ENCODE measurements at places on chromosomes 5 and 9.

DNA sequence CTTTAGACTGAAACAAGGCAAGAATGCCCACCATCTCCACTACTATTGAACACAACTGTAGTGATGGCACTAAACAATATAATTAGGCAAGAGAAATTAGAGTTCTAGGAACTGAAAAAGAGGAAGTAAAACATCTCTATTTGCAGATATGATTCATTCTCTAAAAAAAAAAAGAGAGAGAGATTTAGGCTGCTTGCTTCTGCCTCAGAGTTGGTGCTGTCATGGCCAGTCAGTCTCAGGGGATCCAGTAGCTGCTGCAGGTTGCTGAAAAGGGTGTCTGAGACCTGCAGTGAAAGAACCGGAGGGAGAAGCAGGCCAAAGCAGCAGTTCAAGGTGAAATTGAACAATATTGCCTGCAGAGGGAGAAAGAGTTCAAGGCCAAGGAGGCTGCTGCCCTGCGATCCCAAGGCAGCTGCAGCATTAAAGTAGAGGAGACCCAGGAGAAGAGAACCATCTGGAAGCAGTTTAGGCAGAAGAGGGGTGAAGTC is 72.5 kb downstream of the AP3B1 start:
- DNase-seq: no peak

DNA sequence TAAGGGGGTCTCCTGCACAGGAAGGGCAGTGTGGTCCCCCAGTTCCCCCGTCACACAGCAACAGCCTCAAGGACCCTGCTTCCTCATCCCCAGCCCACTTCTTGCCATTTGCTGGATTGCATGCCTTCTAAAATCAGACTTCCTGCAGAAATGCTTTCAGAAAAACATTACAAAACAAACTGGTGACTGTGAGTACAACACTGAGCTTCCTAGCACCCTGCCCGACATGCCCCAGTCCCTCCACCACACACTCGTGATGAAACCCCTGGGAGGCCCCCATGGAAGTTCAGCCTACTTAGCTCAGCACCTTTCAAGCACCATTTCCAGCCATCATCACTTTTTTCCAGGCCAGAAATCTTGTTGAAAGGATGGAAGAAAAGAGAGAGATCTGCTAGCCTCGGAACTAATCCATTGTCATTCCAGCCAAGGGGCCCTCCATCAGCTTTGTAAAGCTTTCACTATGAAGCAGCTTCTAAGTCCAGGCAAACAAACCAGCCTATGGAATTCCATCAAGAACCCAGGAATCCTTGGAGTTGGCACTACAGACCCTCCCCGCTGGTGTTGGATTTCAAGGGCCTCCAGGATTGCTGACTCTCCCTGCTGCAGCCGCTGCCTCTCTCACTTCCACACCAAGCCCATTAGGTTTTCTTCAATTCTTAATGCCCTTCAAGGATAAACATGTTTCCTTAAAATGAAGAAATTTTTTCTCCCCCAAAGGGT is 114.6 kb downstream of the C5orf15 start:
- DNase-seq: no peak

DNA sequence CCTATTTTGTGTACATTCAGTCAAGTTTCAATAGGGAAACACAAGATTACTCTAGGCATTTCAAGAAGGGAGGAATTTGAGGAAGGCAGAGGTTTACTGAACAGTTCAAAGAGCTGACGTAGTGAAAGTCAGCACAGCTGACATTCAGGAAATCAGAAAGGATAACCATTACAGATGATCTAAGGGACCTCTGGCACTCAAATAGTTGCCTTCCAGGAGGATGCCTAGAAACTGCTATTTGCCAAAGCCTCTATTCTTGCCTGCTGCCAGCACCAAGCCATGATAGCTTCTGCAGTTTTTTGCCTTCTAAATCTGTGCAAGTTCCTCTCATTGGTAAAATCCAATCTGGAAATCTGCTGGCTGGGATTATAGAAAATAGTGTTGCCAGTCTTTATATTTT is 373.1 kb downstream of the CSNK1G3 start:
- no peak for DNase-seq

GRCh38 chr5:171907725-171908343 is 98.6 kb downstream of the FBXW11 start:
- DNase-seq: no peak

GRCh38 chr9:84224246-84224645 is 116.3 kb downstream of the SLC28A3 start:
- DNase-seq: no peak

DNA sequence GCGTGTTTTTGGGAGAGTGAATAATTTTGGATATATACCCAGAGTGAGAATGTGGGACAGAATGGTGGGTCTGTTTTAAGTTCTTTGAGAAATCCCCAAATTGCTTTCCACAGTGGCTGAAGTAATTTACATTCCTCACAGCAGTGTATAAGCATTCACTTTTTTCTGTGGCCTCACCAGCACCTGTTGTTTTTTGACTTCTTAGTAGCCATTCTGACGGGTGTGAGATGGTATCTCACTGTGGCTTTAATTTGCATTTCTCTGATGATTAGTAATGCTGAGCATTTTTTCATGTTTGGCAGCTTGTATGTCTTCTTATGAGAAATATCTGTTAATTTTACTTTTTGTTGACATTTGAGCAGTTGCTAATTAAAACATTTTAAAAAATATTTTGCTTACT is 9.4 kb upstream of the SPATA31D1 start:
- no peak for DNase-seq

GRCh38 chr9:81387360-81388106 is 301.8 kb downstream of the TLE1 start:
- DNase-seq: no peak

DNA sequence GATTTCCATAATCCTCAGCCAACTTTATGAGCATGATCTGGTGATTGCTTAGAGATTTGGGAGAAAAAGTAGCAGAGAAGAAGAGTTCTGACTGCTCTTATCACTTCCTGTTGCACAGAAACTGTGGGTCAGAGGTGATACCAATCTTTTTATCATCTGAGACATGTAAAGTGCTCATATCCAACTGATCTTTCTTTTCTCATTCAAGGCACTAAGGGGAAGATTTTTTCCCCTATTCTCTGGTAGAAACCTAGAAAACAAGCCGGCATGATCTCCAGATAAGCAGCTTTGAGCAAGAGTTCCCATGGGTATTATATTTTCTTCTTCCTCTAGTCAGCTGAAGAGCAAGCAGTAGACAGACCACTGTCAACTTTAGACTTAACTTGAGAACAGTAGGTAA is 29.0 kb upstream of the GPR150 start:
- no peak for DNase-seq

DNA sequence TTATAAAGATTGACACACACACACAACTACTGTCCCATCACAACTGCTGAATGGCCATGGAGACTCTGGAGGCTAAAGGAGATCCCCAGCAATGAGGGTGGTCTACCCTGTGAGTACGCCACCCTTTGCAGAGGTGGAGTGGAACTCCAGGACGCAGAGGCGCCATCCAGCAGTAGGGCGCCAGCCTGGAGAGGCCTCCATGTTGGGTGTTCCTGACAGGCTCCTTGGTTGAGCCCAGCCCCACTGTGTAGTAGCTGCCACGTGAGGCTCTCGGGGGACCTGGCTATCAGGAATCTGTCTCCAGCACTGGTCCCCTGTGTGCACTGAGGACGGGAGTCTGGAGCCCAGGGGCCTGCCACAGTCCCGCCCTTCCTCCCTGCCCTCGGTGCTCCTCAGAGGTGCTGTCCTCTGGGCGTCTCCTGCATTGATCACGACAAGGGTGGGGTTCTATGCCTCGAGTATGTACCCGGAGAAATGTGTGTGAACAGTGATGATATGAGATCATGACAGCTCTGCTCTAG is 72.3 kb downstream of the DAP start:
- no peak for DNase-seq

DNA sequence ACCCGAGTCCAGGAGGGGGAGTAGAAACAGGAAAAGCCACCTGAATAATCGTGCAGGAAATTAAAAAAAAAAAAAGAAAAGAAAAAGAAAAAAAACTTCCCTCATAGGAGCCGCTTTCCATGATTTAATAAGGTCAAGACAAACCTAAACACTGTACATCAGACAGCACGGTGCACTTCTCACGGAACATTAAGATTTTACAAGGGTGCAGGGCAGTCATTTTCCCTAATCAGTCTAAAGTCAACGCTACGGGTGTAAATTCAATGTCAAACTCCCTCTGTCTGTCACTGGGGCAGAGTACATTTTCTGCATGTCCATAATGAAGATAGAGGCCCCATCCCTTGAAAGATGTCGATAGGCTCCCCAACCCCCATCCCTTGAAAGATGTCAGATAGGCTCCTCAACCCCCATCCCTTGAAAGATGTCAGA is 139.7 kb downstream of the TSSK1B start:
- DNase-seq: no peak

DNA sequence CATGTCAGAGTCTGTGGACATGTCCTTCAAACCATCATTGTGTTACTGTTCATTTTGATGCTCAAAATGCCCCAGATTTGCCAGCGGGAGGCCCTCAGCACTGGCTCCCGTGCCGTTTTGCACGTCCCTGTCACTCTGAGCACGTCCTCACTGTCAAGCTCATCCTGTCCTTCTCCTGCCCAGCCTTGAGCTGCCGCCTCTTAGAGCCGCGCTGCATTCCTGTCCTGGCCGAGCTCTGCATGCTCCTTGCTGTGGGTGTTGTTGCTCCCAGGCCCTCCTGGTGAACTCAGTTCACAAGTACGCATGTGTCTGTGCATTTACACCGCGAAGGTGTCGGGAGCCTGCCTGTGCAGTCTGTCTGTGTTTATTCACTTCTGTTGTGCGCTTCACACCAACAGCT is 62.2 kb downstream of the WNK2 start:
- DNase-seq: no peak

GRCh38 chr9:134858051-134858841 is 22.4 kb upstream of the FCN2 start:
- DNase-seq: no peak

DNA sequence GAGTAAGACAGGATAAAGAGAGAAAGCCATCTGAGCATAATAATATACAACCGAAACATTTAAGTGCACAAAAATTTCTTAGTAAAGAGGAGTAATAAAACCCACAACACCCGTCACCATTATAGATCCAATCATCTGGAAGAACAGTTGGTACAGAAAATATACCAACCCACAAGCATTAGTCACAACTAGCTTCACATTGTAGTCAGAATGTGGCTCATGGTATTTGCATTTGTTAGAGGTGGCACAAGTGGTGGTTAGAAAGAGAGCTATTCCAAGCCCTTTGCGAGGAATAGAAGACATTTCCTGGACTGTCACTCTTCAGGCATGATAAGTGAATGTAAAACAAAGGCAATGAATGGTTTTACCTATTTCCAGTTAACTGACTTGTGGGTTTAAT is 677.5 kb upstream of the ST8SIA4 start:
- no peak for DNase-seq

- DNase-seq: no peak
These were observed 20.3 kb upstream of the THG1L start for GRCh38 chr5:157710882-157711281.

GRCh38 chr9:135971111-135971766 is 10.1 kb upstream of the UBAC1 start:
- no peak for DNase-seq

- no peak for DNase-seq
These were observed 82.7 kb downstream of the EGFLAM start for GRCh38 chr5:38341056-38341455.

DNA sequence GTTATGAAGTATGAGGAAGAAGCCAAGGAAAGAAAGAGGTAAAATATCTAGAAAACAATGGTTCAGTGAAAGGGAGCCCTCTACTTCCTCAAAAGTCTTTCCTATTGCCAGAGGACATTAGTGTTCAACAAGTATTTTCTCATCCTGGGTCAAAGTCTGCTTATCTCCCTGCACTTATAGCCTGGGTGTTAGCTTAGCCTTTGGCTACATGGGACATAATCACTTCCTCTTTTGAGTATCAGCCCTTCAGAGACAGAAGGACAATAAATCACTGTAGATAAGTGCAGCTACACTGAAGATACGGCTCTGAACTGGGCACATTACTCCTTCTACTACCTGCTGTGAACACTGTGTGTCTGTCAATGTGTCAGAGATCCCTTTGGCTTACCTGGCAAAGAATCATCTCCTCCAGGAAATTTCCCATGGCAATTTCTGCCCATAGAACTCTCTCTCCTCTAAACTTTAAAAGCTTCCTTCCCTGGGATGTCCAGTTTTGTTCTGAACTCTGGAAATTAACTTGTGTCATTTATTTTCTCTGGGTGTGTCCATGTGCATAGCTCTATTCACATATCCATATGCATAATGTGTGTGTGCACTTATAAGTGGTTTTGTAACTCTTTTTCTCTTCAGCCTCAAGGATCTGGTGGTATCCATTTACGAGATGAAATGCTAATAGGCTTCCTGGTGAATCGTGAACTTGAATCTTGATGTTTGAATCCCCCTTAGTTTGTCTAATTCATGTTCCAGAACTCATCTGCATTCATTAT is 30.0 kb upstream of the RECK start:
- no peak for DNase-seq

DNA sequence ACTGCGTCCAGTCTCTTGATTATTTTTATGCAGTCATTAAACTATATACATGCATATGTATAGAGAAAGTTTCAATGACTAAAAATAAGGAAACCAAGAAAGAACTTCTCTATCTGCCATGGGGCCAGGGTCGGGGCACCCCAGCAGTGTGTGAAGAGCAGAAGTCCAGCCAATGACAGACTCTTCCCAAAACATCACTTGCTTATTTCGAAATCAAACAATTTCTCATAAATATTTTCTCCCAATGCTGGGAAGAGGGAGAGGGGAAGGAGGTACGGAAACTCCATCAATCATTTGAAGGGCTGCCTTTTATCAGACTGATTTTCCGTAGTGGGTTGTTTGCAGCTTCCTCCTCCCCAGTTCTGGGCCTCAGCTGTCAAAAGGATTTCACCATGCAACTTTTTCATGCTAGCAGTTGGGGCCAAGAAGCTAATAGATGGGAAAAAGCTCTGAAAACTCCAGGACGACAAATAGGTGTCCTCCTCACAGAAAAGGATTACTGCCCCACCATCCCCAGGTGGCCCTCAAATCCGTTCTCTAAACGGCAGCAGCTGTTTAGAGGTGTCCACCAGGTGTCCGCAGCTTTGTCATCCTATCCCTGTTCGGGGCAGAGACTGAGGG is 617 bp upstream of the FPGS start:
- no peak for DNase-seq

DNA sequence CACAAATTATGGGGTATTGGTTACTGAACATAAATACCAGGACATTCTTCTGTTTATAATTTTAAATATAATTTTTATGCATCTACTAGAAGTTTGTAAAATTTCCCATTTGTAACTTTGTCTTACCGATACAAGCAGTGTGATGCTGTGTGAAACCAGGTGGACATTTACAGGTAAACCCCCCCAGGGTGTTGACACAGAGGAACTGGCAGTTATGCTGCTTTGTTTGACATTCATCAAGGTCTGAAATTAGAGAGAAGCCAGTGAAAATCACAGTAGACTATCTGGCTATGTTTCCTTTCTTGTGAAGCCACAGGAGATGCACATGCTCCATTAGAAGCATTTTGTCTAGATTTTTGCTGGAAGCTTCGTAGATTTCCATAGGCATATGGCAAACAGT is 190.9 kb downstream of the SLC12A2 start:
- no peak for DNase-seq

- no peak for DNase-seq
These were observed 27.8 kb downstream of the NFIL3 start for GRCh38 chr9:91395553-91396471.
